Activated T-cell treated with anti-CD3 and anti-CD28 coated beads, Interleukin-2, amount 50 U/mL, for 72 hours (primary cell): ENCODE measurements at places on chromosomes 16 and 17.

- no peak for DNase-seq
These were observed 2.4 kb downstream of the DHRS7B start for GRCh38 chr17:21129023-21129681.

DNA sequence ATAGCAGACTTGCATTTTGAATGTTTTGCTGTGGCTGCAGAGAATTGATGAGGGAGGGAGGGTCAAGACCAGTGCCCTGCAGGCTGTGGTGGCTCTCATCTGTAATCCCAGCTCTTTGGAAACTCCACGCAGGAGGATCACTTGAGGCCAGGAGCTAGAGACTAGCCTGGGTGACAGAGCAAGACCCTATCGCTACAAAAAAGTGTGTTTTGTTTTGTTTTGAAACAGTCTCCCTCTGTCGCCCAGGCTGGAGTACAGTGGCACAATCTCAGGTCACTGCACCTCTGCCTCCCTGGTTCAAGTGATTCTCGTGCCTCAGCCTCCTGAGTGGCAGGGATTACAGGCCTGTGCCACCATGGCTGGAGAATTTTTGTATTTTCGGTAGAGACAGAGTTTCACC, 1.9 kb upstream of the UBE2G1 start:
- no peak for DNase-seq

DNA sequence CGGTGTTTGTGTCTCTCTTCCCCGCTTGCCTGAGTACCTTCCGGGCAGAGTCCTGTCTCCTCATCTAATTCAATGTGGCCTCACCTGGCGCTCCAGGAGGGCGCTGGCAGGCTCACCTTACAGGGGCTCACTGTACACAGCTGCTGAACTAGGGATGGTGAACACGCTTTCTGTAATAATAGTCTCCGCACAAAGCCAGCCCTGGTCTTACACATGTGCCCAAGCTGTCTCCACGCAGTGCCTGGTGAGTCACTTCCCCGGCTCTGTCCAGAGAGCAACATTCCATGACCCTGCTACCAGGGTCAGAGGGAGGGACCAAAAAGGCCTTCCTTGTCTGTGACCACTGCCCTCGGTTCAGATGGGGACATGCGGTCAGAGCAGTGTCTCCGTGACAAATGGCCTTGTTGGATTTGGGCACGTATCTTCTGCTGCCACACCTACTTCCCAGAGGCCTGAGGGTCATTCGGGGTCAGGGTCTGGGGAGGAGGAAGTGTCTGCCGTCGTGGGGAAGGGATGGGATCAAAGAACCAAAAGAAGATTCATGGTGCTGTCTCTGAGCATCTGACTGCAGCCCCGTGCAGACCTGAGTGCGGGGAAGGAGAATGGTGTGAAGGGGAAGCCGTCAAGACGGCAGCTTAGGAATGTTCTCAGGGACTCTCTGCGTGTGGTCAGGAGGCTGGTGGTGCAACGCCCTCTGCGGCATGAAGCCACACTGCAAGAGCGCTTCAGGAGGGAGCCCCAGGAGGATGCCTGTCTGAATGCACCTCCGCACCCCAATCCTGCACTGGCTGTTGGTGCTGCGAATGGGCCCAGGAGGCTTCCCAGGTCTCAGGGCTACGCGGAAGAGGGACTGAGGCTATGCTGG, 68.8 kb downstream of the IL21R start:
- no peak for DNase-seq

DNA sequence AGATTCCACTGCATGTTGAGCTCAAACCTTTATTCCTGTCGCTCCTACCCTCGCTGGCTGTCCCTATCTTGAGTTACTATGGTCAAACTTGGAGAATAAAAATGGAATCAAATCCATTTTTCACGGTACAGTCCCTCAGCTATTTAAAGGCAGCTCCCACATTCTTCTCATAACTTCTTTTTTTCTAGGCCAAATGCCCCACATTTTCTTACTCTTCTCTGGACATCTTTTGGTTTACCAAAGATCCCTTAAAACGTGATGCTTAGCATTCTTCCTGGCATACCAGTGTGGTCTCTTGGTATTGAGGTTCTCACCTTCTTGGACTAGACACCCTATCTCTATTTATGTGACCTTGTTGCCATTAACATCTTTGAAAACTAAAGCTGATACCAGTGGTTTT, 48.3 kb upstream of the MAF start:
- DNase-seq = no peak

GRCh38 chr16:72234387-72234786, 62.4 kb upstream of the PMFBP1 start:
- no peak for DNase-seq

DNA sequence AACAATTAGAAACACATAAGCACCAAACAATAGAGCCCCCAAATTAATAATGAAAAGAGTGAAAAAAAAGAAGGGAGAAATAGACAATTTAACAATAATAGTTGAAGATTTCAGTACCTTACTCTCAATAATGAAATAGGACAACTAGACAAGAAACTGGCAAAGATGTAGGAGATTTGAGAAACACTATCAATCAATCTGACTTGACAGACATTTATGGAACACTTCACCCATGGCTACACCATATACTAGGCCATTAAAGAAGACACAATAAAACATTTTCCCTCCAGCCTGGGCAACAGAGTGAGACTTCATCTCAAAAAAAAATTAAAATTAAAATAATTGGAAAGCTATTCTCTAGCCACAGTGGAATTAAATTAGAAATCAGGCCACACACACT, 5.0 kb upstream of the DUS1L start:
- no peak for DNase-seq

GRCh38 chr17:1040216-1040600, 43.3 kb downstream of the TIMM22 start:
- no peak for DNase-seq

- no peak for DNase-seq
These were observed 539 bp upstream of the CKLF start for GRCh38 chr16:66551788-66552285.

- no peak for DNase-seq
These were observed 18.7 kb upstream of the IL34 start for GRCh38 chr16:70627696-70628095.

GRCh38 chr17:40157973-40158372, 17.6 kb downstream of the CASC3 start:
- DNase-seq = no peak

DNA sequence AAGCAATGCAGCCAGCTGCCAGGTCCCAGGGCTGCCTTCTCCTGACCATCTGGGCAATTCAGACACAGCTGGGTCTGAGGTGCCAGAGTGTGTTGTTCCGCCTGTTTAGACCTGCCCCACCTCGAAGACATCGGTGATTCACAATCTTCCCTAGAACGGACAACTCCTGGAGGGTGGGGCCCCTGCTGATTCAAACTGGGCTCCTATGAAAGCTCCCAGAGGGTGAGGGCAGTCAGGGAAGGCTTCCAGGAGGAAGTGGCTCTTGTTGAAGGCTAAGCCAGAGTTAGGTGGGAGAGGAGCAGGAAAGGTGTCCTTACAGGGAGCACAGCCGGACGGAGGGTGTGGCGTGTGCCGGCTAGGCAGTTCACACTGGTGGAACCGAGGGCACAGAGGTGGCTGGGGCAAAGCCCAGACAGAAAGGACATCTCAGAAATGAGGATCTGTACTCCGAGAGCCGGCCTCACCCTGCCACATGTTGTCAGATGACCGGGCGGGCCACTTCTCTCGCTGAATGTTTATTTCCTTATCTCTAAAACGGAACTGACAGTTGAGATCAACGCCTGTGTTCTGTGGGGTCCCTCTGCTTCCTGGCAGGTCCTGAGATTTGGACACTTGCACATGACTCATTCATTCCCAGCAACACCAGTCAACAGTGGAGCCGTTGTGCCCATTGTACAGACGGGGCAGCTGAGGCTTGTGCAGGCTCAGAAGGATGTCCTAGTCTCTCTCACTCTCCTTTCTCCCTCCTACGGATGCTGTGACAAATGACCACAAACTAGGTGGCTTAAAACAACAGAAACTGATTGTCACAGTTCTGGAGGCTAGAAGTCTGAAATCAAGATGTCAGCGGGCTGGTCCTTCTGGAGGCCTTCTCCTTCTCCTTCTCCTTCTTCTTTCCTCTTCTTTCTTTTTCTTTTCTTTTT, 26.9 kb upstream of the LITAF start:
- no peak for DNase-seq

DNA sequence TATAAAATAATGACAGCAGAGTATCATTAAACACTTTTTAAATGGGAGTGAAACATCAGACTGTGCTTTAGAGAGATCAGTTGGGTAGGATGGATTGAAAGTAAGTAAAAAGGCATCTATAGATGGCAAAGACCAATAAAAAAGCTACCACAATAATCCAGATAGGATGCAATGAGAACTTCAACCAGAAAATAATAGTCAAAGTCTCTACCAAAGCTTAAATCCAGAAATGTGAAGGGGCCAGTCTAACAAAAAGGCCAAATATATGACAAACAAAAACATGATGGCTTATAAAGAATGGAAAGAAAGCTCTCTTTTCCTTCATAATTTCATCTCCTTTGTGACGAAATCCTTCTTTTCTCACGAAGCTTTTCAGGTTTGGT, 12.3 kb downstream of the KANSL1 start:
- DNase-seq = no peak

DNA sequence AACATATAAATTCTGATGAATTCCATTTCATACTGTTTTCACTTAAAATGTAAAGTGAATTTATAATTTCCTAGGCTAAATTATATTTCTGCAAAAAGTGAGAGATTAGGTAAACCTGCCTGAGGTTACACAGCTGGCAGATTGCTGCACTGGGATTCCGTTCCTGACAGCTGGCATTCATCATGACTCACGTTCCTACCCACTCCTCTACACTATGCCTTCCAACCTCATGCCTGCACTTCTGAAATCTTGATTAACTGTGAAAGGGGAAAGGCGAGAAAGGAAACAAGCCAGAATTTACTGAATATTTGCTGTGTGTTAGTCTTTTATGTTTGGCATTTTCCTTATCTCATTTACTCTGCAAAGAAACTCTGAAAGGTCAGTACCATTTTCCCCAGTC, 73.3 kb upstream of the MON1B start:
- no peak for DNase-seq

DNA sequence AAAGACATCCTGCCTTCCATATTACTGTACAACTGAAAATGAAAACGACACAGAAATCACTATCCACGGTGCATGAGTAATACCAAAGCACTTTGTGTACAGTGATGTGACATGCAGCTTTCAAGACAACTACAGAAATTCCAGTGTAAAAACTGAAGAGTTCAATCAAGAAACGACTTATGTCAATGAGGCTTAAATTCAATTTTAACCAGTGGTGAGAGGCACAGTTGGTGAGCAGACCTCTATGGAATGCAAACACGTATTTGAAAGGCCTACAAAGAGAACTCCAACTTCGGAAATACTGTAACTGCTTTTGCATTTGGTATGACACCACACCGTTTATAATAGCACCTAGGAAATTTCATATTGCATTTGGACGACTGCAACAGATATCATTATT, 87.6 kb downstream of the USP31 start:
- DNase-seq = no peak

GRCh38 chr17:49344914-49345313, 17.1 kb downstream of the ZNF652 start:
- DNase-seq = no peak

DNA sequence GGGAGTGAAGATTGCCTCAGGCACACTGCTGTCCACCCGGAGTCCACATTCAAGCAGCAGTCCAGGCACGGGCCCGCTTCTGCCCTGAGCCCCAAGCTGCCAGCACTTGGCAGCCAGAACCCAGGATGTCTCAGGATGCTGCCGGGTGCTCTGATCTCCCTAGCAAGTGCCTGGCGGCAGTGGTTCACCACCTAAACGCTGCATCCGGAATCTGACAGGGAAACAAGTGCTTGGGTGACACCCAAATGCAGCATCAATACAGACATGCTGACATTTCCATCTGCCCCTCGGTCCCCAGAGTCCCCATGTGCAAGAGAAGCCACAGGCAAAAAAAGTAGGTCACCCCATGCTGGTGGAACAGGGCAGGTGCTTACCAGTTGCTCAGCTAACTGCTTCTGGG, 197.1 kb upstream of the RPL38 start:
- DNase-seq = no peak

GRCh38 chr17:76492989-76493501, 8.2 kb downstream of the RHBDF2 start:
- peak; percentile 54 for DNase-seq

- no peak for DNase-seq
These were observed 2.0 kb downstream of the NTAN1 start for GRCh38 chr16:15053904-15054303.

DNA sequence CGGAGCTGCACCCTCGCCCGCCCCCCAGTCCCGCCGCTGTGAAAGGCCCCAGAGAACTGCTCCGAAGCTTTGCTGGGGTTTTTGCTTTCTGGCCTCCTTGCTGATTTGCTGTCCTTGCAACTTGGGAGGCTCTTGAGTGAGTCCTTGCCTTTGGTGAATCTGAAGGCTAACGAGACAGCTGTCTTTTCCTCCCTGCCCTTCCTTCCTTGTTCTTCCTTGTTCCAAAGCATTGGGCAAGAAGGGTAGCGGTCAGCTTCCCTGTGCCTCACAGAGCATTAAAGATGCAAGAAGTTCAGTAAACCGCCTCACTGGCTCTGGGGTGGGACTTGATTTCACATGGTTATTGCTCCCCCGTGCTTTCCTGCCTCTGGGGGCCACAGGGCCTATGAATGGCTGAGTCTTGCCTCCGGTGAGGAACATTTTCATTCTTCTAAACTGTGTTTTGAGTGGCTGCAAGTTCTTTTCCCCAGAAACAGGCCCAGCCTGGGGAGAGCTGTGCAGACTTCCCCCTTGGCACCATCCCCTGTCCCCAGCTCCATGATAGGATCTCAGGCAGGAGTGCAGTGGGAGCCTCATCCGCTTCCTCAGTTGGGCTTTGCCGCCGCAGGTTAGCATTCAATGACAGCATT, 1.4 kb downstream of the YPEL2 start:
- no peak for DNase-seq

- peak; percentile 66 for DNase-seq
These were observed 52.8 kb downstream of the TOM1L2 start for GRCh38 chr17:17919169-17920107.

GRCh38 chr16:12239226-12239625, 262.7 kb downstream of the SNX29 start:
- DNase-seq = no peak

DNA sequence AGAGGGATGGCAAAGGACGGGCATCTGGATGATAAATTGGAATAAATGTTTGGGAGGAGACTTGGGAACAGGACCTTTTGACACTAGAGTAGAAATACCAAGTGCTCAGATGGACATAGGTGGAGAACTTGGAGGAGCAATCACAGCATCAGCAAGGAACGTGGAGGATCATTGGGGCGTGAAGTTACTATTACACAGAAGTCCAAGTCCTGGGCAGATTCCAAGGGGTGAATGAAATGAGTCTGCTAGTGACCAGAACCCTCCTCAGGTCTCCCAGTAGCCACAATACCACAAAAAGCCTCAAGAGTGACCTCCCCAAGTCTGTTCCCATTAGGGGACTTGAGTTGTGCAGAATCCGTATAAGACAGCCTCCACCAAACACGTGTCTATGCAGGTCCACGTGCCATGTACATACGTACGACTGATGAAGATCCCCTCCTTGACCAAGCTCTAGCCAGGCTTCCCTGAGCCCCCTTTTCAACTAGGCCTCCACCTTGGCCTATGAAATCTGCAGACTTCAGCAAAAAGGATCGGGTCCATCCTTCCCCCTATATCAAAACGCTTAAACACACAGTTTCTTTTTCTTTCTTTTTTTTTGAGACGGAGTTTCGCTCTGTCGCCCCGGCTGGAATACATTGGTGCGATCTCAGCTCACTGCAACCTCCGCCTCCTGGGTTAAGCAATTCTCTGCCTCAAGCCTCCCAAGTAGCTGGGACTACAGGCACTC, 2.2 kb downstream of the C17orf67 start:
- no peak for DNase-seq

GRCh38 chr16:56075732-56076388, 115.4 kb upstream of the GNAO1 start:
- DNase-seq = no peak
